DMS53 (cell line): ENCODE measurements at places on chromosomes 3 and 15.

GRCh38 chr15:95018888-95019545 lies 787.7 kb downstream of the MCTP2 start:
- DNase-seq = no peak

DNA sequence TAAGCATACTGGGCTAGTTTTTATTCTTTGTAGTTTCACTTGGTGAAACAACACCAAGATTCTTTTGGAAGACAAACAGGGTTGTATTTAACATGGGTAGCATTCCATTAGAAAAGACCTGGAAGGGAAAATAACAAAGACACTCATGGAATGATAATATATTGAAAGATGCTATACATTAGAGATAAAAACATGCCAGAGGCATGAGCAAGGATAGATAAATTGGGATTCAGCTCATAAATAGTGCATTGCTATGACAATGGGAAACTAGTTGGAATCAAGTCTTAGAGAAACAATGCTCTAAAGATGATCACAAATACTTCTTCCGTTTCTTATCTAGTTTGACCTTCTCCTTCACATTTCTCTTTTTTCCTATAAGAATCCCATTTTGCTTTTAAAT lies 677.4 kb downstream of the ZNF385D start:
- no peak for DNase-seq

DNA sequence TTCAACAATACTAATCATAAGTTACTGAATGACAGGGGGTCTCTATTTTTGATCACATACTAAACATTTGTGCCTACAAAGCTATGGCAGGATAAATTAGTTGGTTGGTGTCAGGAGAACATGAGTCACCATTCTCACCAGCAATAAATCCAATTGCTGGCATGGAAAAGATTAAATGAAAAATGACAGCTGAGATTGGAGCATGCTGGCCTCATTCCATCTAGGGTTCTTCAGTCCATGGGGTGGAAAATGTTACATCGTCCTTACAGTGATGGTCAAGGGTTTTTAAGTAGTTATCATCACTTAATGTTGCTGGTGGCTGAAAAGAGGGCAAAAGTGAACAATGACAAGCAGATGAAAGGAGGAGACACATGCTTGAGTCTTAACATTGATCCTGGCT lies 180.1 kb upstream of the BCL6 start:
- no peak for DNase-seq

GRCh38 chr3:24160424-24161095 lies 215.5 kb downstream of the NR1D2 start:
- no peak for DNase-seq

DNA sequence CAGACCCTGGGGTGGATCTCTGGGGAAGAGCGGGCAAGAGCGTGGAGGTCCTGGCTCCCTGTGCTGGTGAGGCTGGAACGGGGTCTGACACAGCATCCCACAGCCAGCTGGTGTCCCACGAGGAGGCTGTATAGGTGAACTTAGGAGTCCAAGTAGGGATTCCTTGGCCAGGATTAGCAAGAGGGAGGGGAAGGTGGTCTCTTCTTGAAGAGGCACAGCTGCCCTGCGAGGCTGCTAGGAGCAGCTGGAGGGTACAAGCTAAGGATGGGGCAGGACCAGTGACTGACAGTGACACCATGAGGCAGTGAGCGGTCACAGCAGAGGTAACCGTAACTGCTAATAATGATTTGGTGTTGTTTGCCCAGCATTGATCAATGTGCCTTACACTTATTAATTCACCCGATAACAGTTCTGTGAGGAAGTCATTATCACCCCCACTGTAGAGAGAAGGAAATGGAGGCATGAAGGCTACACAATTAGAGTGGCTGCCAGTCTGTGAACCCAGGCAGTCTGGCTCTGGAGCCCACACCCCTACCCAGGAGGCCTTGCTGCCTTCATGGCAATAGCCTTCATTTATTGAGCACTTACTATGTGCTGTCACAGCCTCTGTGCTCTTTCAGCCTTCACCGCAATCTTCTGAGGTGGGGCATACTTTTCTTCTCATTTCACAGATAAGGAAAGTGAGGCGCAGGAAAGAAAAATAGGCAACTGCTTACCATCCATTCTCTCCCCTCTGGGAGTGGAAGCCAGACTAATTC lies 59.4 kb downstream of the TMEM44 start:
- DNase-seq = peak; percentile 70

DNA sequence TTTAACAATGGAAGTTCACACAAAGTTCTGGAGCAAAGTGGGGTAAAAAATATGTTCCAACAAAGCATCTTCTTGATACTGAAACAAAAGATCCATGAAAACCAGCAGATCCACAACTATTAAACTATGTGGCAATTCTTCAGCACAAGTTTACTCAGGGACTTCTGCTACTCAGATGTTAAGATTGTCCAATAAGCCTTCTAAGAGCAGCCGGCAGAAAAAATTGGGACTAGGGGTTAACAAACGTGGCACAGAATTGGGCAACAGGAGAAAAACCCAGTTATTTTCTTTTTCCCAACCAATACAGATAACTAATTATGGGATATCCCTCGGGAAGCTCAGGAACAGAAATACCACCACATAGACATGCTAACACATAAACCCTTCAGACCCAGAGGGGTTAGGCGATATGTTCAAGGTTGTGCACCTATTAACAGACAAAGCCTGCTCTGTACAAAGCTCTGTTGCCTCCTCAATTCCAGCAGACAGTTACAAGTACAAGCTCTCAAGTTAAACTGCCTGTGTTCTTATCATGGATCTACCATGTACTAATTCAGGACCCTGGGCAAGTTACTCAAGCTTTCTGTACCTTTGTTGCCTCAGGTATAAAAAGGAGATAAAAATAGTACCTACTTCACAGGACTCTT lies 6.8 kb downstream of the SSR3 start:
- no peak for DNase-seq
